Left renal cortex interstitium (tissue), 4 donors: ENCODE measurements at places on chromosomes 7 and 10. TPM values are rescaled to one million over a fixed set of nuclear protein-coding genes. Genes with fewer than 3 reads are reported as not detected.
A peak's percentile ranks its signal among the peaks of the same experiment; 100 is the strongest.

The SORCS1 gene
- 16.7 TPM for polyA plus RNA-seq

The LBX1 gene
- not detected for polyA plus RNA-seq

The NFKB2 gene
- 16.8 TPM for polyA plus RNA-seq

The UBE2D4 gene
- 21.3 TPM for polyA plus RNA-seq

The PON1 gene
- 0.62 TPM for polyA plus RNA-seq

DNA sequence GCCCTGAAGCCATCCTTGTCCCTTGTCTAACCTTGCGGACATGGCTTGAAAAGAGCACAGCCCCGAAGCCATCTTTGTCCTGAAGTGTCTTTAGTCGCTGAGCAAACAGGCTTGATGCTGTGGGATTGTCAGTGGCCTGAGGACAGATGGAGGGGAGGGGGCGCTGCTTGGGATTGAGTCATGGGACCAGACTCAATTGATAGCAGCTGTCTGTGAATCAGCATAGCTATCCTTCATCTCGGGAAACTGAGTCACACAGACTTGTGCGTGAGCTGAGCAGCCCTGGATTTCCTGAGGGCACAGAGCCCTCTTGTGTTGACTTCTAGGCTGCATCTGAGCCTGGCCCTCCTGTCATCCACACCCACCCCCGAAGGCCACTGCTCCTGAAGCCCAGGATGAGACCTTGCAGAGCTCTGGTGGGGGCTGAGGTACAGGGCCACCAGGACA lies 14.4 kb downstream of the MYO1G start:
- DNase-seq = no peak

GRCh38 chr10:69123306-69123746 lies 652 bp upstream of the VPS26A start:
- no peak for DNase-seq

DNA sequence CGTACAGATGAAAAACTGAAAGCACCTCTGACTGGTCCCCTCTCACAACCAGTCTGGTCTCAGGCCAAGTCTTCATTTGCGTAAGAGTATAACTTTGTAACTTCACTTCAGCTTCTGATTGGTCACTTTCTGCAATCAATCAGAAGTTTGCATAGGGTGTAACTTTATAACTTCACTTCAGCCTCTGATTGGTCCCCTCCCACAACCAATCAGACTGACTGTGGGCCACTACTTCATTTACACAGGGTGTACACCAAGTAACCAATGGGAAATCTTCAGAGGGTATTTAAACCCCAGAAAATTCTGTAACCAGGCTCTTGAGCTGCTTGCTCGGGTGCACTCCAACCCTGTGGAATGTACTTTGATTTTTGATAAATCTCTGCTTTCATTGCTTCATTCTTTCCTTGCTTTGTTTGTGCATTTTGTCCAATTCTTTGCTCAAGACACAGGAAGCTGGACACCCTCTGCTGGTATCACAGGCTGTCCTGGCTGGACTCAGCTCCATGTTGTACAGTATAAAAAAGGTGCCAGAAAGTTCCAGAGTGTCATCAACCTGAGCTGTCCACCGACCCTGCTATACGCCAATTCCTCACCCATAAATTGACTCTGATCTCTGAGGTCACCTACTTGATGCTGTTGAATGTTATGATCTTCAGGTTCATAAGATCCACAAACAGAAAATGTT lies 74.5 kb downstream of the COBL start:
- no peak for DNase-seq

GRCh38 chr7:20650782-20651181 lies 35.3 kb downstream of the ABCB5 start:
- DNase-seq = no peak

GRCh38 chr7:36298106-36298505 lies 91.6 kb upstream of the ANLN start:
- no peak for DNase-seq

- DNase-seq = peak; percentile 42
These were observed 90.1 kb upstream of the NFE2L3 start for GRCh38 chr7:26061678-26062603.

DNA sequence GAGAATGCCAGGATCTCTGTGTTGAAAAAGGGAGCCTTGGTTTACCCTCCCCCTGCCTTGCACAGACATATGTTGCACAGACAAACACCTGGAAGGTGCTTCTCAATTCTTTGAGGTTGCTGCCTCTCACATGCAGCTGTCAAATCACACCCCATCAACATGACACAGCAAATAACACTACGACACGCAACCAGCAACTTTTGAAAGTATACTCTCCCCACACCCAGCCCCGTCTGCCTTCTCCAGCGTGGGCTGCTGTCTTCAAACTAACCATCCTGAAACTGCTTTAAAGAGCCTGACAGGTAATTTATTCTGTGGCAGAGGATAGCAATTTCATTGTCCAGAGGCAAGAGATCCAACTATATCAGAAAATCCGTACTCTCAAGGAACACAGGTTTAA lies 136.1 kb downstream of the PLXNA4 start:
- no peak for DNase-seq

DNA sequence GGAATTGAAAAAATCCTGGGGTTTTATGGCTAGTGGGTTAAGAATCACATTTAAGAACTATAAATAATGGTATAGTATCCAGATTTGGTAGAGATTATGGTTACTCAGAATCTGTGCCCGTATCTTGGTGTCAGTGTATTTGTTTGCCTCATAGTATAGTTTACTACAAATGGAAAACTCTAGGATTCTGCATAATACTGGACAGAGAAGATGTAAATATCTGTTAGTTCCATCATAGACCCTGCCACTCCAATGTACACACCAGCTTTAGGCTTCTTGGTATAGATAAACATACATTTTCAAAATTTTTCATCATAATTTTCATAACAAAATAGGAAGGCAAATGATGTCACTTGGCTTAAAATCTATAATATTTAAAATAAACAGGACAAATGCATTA lies 108.1 kb downstream of the CFTR start:
- no peak for DNase-seq

DNA sequence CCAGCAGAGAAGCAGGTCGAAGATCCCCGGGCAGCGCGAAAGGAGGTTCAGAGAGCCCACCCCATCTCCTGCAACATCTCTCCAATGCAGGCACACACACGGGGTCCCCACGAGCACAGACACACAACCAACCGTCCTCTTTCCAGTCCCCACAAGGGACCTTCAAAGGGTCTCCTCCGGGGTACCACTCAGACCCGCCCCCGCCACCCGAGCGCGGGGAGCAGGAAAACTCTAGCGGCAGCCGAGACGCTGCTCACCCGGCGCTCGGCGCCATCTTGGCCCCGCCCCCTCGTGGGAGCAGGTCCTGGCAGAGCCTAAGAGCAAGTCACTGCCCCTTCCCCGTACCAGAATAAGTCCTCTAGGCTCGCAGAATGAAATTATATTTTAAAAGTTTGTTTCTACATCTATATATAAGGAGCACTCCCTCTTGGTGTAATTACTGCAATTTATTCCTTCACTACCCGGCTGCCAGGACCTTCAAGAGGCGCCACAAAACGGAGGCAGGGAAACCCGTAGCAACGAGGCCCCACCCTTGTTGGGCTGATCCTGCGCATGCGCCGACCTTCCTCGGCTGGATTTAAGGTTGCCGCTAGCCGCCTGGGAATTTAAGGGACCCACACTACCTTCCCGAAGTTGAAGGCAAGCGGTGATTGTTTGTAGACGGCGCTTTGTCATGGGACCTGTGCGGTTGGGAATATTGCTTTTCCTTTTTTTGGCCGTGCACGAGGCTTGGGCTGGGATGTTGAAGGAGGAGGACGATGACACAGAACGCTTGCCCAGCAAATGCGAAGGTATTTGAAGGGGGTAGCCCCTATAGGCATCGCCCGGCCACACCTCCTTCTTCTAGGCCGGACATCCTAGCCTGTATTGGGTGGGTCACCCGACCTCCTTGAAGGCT lies at the start of the genes CNPY4 and TAF6:
Gene CNPY4, plus strand, starts transcription at position 563 of the 898 bp plus-strand sequence. Its CDS starts 111 bp downstream, at position 674.
Gene TAF6, minus strand, starts transcription at position 287 of the 898 bp plus-strand sequence. CDS start 5,149 bp downstream, outside the sequence.
- DNase-seq = peak; percentile 96

GRCh38 chr7:69757981-69758430 lies 159.7 kb downstream of the AUTS2 start:
- DNase-seq = no peak

DNA sequence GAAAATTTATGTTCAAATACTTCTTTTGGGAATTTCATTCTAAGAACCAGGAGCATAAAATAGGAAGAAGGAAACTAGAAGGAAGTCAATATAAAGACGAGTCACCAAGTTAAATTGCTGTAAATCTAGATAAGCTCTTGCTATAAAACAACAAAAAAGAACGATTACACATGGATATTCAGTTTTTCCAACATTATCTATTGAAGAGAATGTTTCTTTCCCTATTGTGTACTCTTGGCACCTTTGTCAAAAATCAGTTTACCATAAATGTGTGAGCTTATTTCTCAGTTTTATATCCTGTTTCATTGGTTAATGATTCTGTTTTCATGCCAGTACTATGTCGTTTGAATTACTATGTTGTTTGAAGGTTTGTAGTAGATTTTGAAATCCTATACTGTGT lies 536.3 kb upstream of the MKI67 start:
- no peak for DNase-seq

DNA sequence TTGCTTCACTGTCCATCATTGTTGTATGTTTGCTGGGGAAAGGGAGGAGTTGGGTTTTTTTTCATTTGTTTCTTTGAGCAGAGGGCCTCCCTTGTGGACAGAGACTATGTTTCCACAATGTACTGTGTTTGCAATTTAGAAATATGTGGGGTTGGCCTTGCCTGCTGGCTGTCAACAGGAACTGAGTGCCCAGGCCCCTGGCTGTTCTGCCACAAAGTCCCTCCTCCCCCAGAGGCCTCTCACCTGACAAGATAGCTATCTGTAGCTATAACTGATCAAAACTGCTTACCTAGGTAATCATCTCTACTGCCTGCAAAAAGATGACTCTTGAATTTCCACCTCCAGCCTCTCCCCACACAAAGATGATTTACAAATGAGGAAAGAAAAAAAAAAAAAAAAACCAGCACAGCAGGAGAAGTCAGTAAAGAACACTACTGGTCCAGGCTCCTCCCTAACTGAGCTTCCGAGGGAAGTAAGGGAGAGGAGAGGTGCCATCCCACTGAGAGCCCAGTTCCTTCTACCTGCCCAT lies 121.8 kb downstream of the SGMS1 start:
- DNase-seq = no peak

DNA sequence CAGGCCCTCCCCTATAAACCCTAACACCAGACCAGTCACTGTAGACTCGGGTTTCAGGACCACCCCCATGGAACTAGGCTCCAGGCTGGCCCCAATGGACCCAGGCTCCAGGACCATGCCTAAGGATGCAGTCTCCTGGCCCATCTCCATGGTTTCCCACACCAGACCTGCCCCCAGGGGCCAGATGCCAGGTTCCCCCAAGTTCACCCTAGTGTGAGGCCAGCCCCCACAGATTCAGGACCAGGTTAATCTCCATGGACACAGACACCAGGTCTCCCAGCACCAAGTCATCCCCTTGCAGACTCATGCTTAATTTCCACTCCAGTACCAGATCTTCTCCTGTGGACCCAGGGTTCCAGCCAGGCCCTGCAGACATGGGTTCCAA lies 103.8 kb upstream of the LANCL2 start:
- no peak for DNase-seq

DNA sequence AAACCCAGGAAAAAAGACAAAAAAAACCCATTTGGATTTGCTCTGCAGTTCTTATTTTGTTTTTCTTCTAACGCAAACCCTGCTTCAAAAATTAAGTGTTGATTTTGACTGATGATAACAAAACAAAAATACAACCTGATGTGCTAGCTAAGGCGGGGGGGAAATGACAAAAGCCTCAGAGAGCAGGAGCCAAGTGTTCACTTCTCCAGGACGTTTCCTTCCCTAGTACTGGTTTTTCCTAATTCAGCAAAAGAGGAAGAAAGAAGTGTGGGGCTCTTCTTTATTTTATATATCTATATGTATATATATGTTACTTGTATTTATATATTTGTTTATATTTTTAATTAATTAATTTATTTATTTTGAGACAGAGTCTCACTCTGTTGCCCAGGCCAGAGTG lies 28.0 kb downstream of the SNX10 start:
- DNase-seq = no peak

DNA sequence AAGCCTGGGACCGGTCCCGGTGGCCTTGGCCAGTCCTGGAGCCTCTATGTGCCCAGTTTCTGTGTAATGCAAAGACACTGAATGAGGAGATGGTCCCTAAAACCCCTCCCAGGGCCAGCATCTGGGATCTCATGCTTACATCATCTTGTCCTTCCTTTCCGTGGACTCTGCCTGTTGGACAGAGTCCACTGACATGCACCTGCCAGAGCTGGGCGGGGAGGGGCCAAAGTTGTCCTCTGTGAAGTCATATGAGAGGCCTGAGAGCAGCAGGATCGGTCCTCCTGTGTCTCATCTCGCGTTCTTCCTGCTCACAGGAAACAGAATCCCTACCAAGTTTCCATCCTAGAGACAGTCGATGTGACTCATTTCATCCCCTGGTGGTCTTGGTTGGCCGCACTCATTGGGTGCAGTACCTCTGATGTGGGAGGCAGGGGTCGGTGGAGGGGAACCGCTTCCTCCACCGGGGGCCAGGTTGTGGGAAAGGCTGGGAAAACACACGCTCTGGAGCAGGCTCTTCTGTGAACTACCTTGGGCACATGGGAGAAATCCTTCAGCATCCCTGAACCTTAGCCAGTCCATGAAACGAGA lies 389.6 kb upstream of the PODXL start:
- DNase-seq = no peak

DNA sequence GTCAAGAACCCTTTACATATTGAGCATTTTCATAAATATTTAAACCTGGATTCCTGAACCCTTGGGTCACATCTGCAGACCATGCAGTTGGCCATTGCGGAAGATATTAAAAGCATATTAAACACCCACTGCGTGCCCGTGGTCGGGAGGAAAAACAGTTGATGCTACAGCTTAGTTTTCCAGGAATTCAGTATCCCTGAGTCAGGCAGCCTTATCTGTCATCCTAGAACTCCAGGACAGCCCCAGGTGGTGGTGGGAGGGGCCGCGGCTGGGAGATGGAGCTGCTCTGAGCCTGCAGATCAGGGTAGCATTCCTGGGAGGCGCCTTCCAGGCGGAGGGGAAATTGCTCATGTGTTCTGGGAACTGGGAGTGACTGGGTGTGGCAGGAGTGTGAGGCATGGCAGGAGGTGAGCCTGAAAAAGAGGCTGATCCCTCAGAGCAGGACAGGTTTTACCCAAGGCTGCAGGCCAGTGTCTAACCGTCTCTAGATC lies 222.9 kb upstream of the SH2B2 start:
- no peak for DNase-seq

DNA sequence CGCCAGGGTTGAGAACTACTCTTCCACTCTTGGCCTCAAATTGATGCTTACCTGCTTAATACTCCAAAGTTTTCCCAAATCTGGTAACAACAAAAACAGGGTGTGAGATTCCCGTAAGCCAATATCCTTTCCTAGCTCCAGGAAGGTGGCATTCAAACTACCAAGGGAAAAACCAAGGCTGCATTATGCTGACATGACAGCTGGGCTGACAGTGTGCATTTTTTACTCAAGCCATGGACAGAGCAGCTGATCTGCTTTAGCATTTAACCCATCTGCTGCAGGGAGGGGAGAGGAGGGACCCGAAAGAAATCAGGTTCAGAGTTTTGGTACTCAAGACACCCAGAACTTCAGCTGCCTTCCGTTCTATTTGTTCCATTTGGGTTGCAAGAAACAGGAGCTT lies 49.8 kb upstream of the RAPGEF5 start:
- DNase-seq = no peak
